ENCODE measurements at places on chromosomes 6 and 20.

GRCh38 chr6:111922454-111923297 lies 49.4 kb upstream of the FYN start:
- DNase-seq, result no peak

DNA sequence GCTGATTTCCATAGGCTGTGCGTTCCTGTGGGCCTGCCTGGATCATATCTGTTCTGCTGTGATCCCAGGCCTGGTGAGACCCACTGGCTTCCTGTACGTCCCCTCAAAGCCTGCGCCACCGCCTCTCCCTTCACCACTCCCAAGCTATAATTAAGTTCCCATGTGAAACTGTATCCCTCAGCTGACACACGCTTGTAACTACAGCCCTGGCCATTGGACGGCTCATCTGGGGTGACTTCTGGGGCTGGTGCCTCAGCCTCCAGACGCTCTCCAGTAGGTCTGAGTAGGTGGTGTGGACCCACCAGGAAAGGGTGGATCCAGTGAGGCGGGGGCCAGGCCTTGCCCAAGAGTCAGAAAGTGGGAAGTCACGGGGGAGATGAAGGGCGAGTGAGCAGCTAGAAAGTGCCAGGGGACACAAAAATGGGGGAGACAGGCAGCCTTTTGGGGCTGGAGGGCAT lies 21.0 kb downstream of the PPARD start:
- DNase-seq, result no peak

DNA sequence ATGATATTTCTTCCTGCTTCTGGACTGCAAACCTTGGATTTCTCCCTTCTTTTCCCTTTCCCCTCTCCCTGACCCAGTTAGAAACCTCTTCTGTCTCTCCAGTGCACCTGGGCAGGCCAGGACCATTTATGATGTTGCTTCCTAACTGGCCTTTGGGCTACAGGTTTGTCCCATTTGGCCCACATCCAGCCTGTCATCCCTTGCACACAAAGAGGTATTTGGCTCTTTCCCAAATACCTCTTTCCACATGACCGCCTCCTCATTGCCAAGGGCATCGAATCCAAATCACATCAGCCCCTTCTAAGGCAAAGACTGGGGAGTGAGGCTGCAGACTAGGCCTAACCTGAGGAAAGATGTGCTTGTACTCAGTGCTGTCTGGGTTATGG lies 13.6 kb downstream of the FGD2 start:
- no peak for DNase-seq

DNA sequence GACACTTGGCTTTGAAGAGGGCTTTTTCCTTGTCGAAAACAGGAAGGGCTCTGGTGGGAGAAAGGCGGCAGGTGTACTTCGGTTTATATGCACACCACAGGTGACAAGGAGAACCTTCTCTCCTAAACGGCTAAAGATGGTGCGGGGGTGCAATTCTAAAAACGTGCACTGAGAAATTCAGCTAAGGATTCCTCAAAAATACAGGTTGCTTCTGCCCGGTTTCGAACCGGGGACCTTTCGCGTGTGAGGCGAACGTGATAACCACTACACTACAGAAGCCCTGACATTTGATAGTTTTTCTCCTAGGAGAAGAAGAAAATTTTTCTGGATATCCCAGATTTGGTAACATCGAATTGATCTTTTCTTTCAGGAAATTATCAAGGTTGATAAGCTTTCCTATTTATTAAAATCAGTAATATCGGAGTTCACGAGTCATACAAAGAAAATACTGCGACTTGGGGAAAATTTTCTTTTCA lies 32.0 kb downstream of the POM121L2 start:
- no peak for DNase-seq

DNA sequence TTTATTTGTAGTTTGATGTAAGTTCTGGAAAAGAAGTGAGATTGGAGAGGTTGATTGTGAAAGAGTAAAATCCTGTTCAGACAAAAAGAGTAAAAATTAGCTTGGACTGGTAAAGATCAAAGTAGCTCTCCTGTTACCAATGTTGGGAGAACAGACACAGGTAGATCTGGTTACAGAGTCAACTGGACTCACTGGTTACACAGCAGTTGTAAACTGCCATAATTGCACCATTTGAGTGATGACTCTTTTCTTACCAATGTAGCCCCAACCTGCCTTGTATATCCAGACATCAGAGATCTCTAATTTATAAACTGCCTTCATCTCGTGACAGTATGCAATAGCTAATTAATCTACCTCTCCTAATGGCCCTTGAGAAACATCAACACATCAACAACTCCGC lies 165.6 kb upstream of the PRSS16 start:
- DNase-seq, result no peak

GRCh38 chr6:142592876-142593275 lies 291.1 kb downstream of the ADGRG6 start:
- DNase-seq, result no peak

DNA sequence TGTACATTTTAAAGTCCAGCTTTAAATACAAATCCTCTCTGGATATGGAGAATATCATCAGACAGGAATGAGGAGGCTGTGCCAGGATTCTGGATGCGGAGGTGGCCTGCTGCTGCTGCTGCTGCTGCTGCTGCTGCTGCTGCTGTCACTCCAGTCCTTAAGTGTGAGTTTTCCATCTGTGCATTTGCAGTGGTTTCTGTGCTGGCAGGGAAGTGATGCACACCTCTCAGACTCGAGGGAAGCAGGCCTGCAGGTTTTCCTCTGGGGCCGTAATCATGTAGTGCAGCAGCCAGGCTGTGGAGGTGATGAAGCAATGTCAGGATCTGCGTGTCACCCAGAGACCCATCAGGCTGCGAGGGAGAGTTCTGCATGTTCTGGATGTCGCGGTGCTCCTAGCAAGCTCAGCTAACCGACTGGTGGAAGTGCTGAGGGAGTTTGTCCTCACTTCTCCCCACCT lies 32.0 kb downstream of the CFAP61 start:
- no peak for DNase-seq

DNA sequence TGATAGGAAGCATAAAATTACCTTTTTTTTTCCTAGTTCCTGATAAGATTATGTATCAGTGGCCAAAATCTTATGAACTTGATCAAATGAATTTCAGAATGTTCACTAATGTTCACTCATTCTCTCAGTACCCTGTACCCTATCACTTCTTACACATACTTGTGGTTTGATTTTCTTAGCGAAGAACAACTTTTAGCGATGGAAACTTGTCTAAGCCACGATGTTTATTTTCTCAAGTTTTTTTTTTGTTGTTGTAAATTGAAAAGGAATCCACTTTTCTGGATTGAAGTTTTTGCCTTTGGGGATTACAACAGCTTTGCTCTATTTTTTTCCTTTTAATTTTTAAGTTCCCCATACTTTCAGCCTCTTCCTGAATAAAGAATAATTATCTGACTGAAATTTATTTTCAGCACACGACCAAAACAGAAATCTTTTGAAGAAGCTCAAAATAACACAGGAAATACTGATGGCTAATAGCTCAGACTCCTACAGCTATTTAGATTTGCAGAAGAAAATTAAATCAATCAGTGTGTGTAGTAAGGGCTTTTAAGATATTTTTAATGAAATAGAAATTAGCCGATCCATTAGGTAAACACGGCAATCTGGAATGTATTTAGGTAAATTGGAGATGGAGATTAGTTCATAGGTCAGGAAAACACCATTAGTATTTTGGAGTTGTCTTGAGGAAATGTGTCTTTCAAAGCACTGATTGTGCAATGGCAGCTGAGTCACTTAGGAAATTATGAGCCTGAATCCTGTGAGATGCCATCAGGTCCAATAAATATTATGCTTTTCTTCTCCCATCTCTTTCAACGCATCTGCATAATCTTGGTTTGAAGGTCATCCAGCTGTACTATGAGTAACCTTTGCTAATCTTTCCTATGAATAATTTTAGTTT lies 217.5 kb downstream of the GJA1 start:
- no peak for DNase-seq

GRCh38 chr6:56686429-56686828 lies 43.7 kb upstream of the DST start:
- DNase-seq, result no peak

GRCh38 chr6:125190667-125191066 lies 37.1 kb downstream of the TPD52L1 start:
- DNase-seq, result no peak

DNA sequence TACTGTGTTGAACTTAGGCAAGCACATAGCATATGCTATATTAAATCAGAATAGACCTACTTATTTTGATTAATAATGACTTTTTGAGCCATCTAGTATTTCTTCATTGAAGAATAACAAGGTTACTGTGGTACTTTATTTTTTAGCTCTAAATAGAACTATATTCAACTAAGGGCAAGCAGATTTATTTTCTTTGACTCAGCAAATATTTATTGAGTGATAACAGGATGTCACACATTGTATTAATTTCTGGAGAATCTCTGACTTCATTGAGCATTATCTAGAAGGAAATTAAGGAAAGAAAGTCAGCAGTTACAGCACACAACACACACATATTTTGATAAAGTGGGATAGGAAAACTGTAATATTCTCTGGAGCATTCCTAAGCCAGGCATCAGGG lies 407.4 kb downstream of the CD109 start:
- DNase-seq, result no peak

- DNase-seq, result no peak
Observed at GRCh38 chr6:67880939-67881705, 754.0 kb upstream of the ADGRB3 start.

DNA sequence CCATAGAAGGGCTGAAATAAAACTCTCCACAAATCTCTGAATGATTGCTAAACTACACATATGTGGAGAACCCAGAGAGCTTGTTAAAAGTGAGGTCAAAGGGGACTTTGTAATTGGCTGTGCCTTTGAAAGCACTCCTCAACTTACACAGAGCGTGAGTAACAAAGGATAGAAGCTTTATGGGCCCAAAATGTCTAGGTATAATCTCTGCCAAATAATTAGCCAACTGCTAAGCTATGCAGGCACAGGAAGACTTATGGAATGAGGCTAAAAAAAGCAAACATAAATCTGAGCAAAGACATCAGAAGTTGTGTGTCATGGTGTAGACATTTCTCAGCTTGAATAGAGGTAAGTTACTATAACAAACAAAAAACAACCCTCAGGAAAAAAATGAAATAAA lies 23.3 kb upstream of the UST start:
- DNase-seq, result no peak

- DNase-seq, result no peak
Observed at GRCh38 chr6:149202952-149203351, 114.6 kb upstream of the TAB2 start.

GRCh38 chr6:6657085-6657819 lies 68.7 kb downstream of the LY86 start:
- no peak for DNase-seq

GRCh38 chr6:113651920-113652319 lies 205.2 kb upstream of the MARCKS start:
- DNase-seq, result no peak

DNA sequence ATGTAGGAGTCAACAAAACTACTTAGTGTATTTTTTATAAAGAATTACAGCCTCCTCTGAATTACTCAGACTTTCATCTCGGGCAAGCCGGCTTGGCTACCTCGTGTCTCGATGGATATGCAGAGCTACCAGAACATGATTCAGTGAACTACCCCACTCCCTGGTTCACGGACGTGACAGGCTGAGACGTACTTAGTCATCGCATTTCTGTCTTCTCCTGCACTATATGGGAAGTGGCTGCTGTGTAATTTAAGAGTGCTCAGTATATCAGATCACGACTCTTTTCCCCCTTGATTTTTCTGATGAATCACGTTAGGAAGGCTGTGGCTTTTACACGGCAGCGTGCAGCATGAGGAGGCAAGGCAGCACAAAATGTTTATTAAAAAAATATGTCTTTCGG lies 302.7 kb upstream of the ZFP64 start:
- no peak for DNase-seq

DNA sequence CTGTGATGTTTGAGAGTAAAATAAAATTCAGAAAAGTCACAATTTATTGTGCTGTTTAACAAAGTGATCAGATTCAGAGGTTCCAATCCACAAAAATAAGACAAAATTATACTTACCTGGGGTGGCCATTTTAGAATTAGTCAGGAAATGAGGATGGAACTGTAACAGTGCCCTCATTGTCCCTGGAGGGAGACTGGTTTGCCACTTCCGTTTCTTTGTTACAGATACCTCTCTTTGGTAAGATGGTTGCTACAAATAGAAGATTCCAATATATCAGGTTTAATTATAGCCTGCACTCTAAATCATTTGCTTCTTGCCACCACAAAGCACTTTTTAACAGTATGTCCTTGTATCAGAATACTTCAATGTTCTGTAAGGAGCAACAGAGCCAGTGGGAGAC lies 95.6 kb downstream of the CTNNBL1 start:
- no peak for DNase-seq

DNA sequence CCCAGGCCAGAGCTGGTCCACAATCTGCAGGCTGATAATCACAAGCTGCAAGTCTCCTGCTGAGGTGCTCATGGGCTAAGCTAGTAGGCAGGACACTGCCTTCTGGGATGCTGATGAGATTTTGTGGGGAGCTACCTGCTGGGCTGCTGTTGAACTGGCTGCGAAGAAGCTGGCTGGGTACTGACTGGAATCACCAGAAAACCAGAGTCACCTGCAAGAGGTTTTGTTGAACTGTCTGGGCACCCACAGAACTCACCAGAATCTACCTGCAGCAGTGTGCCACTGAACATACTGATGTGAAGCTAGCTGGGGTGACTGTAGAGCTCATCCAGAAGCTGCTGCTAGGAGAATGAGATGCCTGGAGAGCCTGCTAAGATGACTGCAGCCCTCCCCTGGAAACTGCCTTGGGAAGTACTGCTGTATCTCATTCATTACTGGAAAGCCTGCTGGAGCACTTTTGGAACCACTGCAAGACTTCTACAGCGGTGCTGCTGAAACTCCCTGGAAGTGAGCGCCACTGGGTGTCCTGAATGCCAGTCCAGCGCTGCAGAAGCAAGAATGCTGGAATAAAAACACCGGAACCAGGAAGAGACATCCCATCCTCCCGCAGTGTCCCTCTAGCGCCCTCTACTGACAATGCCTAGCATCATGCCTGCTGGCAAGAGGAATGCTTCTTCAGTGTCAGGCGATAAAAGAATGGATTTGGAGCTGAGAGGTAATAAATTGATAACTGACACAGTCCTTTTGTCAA lies 64.9 kb upstream of the ARHGAP18 start:
- DNase-seq, result no peak

- DNase-seq, result no peak
Observed at GRCh38 chr6:44624226-44624625, 236.7 kb downstream of the CDC5L start.
